Natural killer cell (primary cell): ENCODE measurements at places on chromosomes 1 and 21. TPM values are rescaled to one million over a fixed set of nuclear protein-coding genes. Genes with fewer than 3 reads are reported as not detected.

Gene AMY1C
- total RNA-seq, result not detected

Gene UQCRHL
- total RNA-seq, result 0.87 TPM

Gene CELF3
- not detected for total RNA-seq

Gene FCGR3A
- 848 TPM for total RNA-seq

Gene EDARADD
- 5.4 TPM for total RNA-seq

DNA sequence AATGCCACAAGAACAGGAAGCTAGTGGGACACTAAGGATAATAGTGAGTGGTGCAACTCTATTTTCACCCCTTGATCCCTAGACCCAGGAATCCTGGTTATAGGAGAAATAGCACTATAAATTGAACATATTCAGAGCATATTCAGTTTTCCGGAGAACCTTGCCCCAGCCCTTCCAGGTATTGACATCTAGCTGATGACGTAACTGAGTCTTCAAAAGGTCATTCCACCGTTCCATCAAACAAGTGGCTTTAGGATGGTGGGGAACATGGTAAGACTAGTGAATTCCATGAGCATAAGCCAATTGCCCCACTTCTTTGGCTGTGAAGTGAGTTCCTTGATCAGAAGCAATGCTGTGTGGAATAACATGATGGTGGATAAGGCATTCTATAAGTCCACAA, 2.9 kb downstream of the MROH9 start:
- DNase-seq, result no peak

DNA sequence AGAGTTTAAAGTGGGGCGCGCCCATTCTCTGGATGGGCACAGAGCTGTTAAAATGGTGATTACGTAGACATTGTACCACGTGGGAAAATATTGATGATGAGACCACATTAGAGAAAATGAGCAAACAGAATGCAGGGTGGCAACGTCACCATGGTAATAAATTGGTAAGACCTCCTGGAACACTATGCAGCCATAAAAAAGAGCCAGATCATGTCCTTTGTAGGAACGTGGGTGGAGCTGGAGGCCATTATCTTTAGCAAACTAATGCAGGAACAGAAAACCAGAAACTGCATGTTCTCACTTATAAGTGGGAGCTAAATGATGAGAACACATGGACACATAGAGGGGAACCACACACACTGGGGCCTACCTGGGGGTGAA, 53.5 kb upstream of the CLDN14 start:
- DNase-seq, result no peak

GRCh38 chr21:46651121-46651520, 15.6 kb downstream of the PRMT2 start:
- no peak for DNase-seq

GRCh38 chr1:29426701-29427279, 190.5 kb downstream of the PTPRU start:
- DNase-seq, result no peak

GRCh38 chr1:50295566-50295965, 127.7 kb downstream of the DMRTA2 start:
- DNase-seq, result no peak

GRCh38 chr1:151620286-151620685, 8.4 kb downstream of the SNX27 start:
- DNase-seq, result no peak

GRCh38 chr21:27534206-27534605, 567.3 kb upstream of the ADAMTS5 start:
- DNase-seq, result no peak

- peak; percentile 90 for DNase-seq
Measured at GRCh38 chr1:152188673-152189591, 29.9 kb upstream of the RPTN start.

DNA sequence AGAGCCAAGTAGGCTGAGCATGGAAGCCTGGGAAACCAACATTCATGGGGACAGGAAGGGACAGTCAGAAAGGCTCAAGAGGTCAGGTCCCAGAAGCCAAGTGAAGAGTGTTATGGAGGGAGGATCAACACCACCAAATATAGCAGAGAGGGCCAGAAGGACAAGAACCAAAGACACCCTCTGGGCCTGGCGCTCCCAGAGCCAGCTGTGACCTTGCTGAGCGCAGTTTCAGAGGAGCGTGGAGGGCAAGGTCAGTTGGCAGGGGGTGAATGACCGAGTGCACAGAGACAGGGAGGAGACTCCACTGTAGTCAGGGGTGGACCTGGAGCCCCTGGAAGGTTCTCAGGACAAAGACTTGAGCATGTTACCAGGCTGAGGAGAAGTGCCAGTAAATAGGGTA, 4.4 kb upstream of the ASCL5 start:
- no peak for DNase-seq

GRCh38 chr1:218474128-218474527, 129.0 kb downstream of the TGFB2 start:
- DNase-seq, result no peak

GRCh38 chr1:173869021-173869359, 810 bp downstream of the ZBTB37 start:
- no peak for DNase-seq

DNA sequence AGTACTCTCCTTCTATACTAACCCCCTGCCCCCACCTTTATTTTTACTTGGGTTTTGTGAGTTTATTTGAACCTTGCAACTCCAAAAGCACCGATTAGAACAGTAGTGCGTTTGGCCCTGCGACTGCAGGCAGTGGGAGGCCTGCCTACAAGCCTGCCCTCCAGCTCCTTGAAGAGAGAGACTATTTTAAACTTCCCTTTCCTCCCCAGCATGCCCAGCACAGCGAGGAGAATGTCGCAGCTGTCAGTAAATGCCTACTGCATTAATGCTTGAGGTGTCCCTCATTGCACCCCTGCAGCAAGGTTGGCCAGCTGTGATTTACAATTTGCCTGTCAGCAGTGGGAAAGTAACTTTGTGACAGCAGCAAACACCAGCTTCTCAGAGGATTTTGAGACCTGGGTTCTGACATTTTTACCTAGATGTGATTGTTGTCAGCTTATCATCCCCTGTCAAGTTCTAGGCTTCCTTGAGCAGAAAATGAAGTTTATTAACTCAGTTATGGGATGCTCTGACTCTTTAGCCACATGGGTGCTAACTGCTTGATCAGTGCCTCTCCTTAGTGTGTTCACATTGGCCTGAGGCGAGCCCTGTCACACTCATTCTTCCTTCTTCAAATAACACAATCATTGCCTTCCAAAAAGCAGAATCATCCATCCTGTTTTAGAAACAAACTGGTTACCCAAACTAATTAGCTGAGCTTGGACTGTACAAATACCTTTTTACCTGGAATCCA, 170.6 kb downstream of the PDE4B start:
- no peak for DNase-seq

DNA sequence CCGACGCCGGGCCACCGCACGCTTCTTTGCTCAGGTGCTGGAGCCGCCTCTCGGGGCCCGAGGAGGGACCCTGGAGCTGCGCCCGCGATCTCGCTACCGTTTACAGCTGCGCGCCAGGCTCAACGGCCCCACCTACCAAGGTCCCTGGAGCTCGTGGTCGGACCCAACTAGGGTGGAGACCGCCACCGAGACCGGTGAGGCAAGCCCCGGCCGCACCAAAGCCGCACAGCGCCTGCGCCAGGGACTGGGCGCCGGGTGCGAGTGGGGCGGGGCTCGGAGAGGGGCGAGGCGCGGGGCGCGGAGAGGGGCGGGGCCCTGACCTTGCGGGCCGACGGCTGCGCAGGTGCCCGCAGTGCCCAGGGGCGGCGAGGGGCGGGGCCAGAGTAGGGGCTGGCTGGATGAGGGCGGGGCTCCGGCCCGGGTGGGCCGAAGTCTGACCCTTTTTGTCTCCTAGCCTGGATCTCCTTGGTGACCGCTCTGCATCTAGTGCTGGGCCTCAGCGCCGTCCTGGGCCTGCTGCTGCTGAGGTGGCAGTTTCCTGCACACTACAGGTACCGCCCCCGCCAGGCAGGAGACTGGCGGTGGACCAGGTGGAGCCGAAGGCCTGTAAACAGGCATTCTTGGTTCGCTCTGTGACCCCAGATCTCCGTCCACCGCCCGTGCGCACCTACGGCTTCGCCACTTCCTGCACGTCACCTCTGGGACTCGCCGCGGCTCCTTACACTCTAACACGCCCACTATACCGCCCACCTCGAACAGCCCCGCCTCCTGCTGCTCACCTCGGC, 9.8 kb upstream of the CDC20 start:
- peak; percentile 79 for DNase-seq

DNA sequence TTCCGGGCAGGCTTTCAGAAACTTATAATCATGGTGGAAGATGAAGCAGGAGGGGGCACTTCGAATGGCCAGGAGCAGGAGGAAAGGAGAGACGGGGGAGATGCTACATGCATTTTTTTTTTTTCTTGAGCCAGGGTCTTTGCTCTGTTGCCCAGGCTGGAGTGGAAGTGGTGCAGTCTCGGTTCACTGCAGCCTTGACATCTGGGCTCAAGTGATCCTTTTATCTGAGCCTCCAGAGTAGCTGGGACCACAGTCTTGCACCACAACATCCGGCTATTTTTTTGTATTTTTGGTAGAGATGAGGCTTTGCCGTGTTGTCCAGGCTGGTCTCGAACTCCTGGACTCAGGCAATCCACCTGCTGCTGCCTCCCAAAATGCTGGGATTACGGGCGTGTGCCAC, 61.6 kb downstream of the SELENOF start:
- no peak for DNase-seq
